ENCODE measurements at places on chromosomes 3 and 15.

DNA sequence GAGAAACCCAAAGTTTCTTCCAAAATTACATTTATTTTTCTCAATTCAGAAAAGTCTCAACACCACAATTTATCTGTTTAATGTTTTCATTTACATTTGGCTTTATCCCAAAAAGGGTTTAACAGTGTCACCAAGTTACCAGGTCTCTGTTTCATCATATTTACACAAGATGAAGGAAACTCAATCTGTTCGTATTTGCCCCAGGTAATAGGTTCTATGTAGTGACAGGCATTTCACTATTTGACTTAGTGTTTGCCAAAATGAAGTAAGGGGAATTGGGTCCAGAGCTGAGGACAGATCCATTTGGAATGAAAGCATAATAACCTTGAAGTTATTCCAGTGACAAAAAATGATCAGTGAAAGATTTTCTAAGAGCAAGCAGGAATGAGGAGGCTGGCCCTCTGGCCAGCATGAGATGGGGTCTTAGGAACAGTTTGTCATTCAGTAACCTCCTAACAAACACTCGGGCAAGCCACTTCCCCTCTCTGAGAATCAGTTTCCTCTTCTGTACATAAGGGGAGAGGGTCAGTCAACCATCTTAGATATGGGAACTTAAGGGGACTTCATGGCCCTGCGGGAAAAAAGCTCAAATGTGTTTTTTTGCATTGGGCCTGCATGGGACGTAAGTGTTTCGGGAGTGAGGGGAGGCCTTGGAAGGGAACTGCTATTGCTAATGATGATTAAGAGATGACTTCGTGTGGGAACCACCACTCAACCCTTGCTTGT is 31.8 kb downstream of the UMPS start:
- DNase-seq: no peak

- DNase-seq: no peak
These were observed 132.7 kb upstream of the BHLHE40 start for GRCh38 chr3:4846543-4846942.

GRCh38 chr3:175129126-175129525 is 270.0 kb downstream of the NAALADL2 start:
- no peak for DNase-seq

GRCh38 chr15:28969511-28970085 is 83.8 kb downstream of the APBA2 start:
- DNase-seq: no peak

DNA sequence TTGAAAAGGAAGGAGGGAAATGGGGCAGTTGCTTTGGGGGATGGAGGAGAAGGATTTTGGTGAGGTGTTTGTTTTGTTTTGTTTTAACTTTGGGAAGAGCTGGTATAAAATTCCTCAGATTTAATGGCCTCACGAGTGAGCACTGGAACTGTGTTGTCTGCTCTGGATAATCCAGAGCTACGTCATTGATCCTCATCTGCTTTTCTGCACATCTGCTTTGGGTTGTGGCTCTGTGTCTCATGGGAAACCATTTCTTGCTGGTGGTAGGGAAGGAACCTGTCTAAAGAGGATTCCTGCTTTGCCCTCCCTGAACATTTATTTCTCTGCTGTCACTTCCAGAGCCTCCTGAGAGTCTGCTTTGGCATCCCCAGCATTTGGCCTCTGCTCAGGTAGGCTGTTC is 3.1 kb downstream of the SNRK start:
- no peak for DNase-seq

DNA sequence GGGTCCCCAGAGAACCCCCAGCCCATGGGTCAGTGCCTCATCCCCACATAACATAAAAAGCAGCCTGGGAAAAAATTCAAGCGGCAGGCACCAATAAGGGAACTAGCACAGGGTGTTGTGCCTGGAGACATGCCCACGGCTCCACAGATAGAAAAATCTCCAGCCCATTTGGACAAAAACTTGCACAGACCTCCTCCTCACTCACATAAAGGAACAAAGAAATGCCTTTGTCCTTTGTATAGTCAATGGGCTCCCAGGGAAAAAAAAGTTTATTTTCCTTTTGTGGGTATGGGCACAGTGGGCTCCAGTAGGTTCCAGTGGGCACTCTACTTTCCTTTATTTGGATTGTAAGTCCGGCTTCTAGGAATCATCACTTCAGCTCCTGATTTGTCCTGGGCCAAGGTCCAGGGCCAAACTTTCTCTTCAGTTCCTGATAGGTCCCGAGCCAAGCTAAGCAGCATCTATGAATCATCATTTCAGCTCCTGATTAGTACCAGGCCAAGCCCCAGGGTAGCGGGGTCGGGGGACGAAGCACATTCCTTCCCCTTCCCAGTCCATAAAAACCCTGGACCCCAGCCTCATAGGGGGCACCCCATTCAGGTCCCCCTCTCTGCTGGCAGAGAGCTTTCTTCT is 1.6 kb upstream of the DNAH12 start:
- no peak for DNase-seq
